ENCODE measurements at places on chromosomes 12 and 14. TPM values are rescaled to one million over a fixed set of nuclear protein-coding genes. Genes with fewer than 3 reads are reported as not detected.

Gene KRT79
- not detected for total RNA-seq

Gene P2RX7
- total RNA-seq: 4.6 TPM

Gene BIN2
- not detected for total RNA-seq

Gene OR6C2
- not detected for total RNA-seq

Gene ZNF891
- 0.35 TPM for total RNA-seq

Gene NGB
- total RNA-seq: not detected

Gene THTPA
- total RNA-seq: 22.5 TPM

Gene PLEKHD1
- not detected for total RNA-seq

Gene POTEG
- not detected for total RNA-seq

Gene ADAMTS20
- not detected for total RNA-seq

Gene CPNE6
- not detected for total RNA-seq

Gene C14orf39
- total RNA-seq: not detected
